ENCODE measurements at places on chromosomes 1 and 21. TPM values are rescaled to one million over a fixed set of nuclear protein-coding genes. Genes with fewer than 3 reads are reported as not detected.
A peak's percentile ranks its signal among the peaks of the same experiment; 100 is the strongest.

The PTPN22 gene
- 38.6 TPM for polyA plus RNA-seq

The SLC2A5 gene
- polyA plus RNA-seq: 22.5 TPM

- H3K27ac ChIP-seq: no peak overlapping the region
- no peak for DNase-seq
Observed at GRCh38 chr1:112761714-112762480, 46.8 kb upstream of the PPM1J start.

GRCh38 chr1:94463056-94463764 lies 45.0 kb downstream of the ABCD3 start:
- no peak overlapping the region for H3K4me3 ChIP-seq
- DNase-seq: no peak
- H3K4me1 ChIP-seq: peaks cover 4% of the 10 kb centered on the region
- no peaks in the 10 kb centered on the region for H3K27me3 ChIP-seq

- no peak overlapping the region for H3K27ac ChIP-seq
- peaks cover 6% of the 10 kb centered on the region for H3K36me3 ChIP-seq
- peaks cover 6% of the 10 kb centered on the region for H3K4me1 ChIP-seq
- no peak for DNase-seq
- no peak overlapping the region for H3K4me3 ChIP-seq
- peaks cover 5% of the 10 kb centered on the region for H3K27me3 ChIP-seq
Observed at GRCh38 chr1:39142401-39143060, 62.0 kb upstream of the MACF1 start.

The ADCY10 gene
- not detected for polyA plus RNA-seq

DNA sequence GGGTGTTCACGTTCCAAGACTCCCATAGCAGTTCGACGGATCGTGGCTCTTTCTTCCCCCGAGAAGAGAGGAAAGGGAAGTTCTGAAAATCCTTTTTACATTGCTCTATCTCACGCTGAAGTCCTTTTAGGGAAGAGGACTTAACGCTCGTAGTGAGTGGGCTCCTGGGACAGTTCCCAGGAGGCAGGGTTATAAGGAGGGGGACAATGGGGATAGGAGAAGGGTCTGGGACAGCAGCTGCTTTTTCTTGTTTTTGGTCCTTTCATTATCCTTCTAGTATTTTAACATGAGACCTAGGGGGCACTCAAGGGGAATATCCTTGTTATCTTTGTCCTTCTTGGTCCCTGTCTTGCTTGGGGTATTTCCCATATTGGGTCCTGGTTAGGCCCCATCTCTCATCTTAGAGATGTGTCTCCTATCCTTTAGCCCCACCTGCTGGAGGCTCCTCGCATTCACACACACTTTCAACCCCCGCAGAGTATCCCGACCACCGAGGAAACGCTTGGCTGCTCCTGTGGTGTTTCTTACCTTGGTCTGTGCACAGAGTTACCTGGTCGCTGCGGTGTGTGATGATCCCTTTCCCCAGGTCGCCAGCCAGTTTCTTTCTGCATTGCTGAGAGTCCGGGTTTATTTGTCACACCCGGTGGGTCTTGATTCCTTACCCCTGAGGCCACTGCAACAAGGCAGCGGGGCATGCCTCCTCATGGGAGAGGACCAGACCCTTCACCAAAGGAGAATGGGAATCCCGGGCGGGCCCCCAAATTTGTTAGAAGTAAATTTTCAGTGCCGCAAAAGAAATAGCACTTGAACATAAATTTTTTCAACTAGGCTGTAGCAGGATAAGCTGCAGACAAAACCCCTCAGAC lies 29.7 kb downstream of the SCCPDH start:
- H3K36me3 ChIP-seq: no peaks in the 10 kb centered on the region
- peak; percentile 51 for DNase-seq
- H3K27ac ChIP-seq: no peak overlapping the region
- H3K4me3 ChIP-seq: no peak overlapping the region
- H3K4me1 ChIP-seq: peaks cover 1% of the 10 kb centered on the region

The INKA2 gene
- 0.86 TPM for polyA plus RNA-seq

The SEC16B gene
- polyA plus RNA-seq: not detected

- peaks cover 22% of the 10 kb centered on the region for H3K27me3 ChIP-seq
- no peak overlapping the region for H3K27ac ChIP-seq
- H3K4me1 ChIP-seq: no peaks in the 10 kb centered on the region
Observed at GRCh38 chr1:47210666-47211065, 20.8 kb upstream of the PDZK1IP1 start.

The DIO1 gene
- not detected for polyA plus RNA-seq

- no peak for DNase-seq
- H3K36me3 ChIP-seq: no peaks in the 10 kb centered on the region
Observed at GRCh38 chr1:215056584-215056983, 26.0 kb upstream of the KCNK2 start.

The NBPF4 gene
- polyA plus RNA-seq: not detected

- H3K27ac ChIP-seq: peak overlapping the region; percentile 79
- H3K36me3 ChIP-seq: no peaks in the 10 kb centered on the region
- H3K4me1 ChIP-seq: peaks cover 34% of the 10 kb centered on the region
- no peak overlapping the region for H3K4me3 ChIP-seq
Observed at GRCh38 chr21:44792702-44793591, 8.7 kb downstream of the UBE2G2 start.

DNA sequence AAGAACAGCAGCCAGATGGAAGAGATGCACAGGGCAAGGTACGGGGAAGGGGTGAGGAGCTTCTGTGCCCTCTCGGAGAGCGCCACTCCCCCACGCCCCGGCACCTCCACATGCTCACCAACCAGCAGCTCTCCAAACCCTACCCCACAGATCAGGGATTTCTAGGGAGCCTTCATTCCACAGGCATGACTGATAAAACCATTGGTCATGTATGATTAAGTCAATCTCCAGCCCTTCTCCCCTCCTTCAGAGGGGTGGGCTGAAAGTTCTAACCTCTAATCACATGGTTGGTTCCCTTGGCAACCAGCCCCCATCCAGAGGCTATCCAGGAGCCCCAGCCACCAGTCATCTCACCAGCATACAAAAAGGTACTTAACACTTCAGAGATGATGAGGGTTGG lies 144.7 kb downstream of the TGFBR3 start:
- no peak overlapping the region for H3K4me3 ChIP-seq
- H3K27ac ChIP-seq: no peak overlapping the region
- H3K4me1 ChIP-seq: no peaks in the 10 kb centered on the region
- H3K27me3 ChIP-seq: no peaks in the 10 kb centered on the region
- DNase-seq: no peak

The LPAR3 gene
- not detected for polyA plus RNA-seq

DNA sequence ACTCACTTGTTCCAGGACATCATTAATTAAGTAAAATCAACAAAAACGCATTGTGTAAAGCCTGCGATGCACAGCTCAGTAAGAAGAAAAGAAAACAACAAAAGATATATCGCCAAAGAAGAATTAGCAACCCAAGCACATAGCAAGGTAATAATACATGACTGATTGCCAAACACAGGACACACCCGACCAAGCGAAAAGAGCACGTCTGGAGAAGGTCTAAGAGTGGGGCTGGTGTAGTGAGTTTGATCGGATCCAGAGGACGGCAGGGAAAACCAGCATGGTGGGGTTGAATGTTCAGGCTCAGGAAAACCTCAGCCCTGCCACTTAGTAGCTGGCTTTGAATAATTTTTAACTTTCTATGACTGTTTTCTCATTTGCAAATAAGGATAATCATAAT lies 69.8 kb downstream of the JAK1 start:
- H3K36me3 ChIP-seq: no peaks in the 10 kb centered on the region
- no peak overlapping the region for H3K27ac ChIP-seq
- no peaks in the 10 kb centered on the region for H3K27me3 ChIP-seq
- no peak overlapping the region for H3K4me3 ChIP-seq
- H3K4me1 ChIP-seq: peaks cover 86% of the 10 kb centered on the region
- DNase-seq: no peak

DNA sequence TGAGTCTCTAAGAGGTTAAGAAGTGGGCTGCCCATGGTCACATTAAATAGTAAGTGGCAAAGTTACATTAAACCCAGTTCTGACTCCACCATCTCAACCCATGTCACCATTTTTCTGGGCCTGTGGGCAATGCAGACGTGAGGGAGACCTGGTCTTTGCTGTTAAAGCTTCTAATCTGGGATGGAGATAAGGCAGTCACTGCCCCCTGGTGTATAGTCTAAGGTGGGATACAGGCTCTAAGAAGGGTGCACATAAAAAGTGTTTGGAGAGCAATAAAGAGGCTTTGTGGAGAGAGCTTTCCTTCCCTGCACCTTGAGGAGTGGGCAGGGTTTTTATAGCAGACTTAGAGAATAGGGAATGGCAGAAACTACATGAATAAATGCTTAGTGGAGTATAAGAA lies 141.3 kb downstream of the ROR1 start:
- H3K27ac ChIP-seq: no peak overlapping the region
- H3K4me3 ChIP-seq: no peak overlapping the region
- DNase-seq: peak; percentile 54
- H3K4me1 ChIP-seq: no peaks in the 10 kb centered on the region
- H3K36me3 ChIP-seq: no peaks in the 10 kb centered on the region

DNA sequence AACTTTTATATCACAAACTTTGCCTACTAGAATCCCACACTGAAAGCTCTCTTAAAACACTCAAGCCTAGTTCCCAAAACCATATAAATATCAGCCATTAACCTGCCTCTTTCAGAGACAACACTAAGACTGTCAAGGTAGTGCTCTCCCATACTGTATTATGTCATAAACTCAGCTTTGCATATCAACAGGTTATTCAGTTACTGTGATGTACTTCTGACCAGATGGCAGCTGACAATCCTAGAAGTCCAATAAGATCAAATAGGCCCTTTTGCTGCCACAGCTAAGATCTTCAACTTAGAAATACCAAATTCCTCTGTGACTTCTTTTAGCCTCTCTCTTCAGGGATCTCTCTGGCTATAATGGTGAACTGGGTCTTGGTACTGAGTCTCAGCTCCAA lies 97.2 kb downstream of the SPATA6 start:
- H3K27me3 ChIP-seq: no peaks in the 10 kb centered on the region
- no peak overlapping the region for H3K4me3 ChIP-seq
- H3K4me1 ChIP-seq: no peaks in the 10 kb centered on the region
- DNase-seq: no peak
- H3K36me3 ChIP-seq: peaks cover 33% of the 10 kb centered on the region
- no peak overlapping the region for H3K27ac ChIP-seq

GRCh38 chr1:36384542-36385409 lies 948 bp downstream of the STK40 start:
- peaks cover 79% of the 10 kb centered on the region for H3K4me1 ChIP-seq
- H3K36me3 ChIP-seq: no peaks in the 10 kb centered on the region
- peak overlapping the region; percentile 97 for H3K27ac ChIP-seq

The HSD3B2 gene
- polyA plus RNA-seq: not detected

The LCE3D gene
- not detected for polyA plus RNA-seq

GRCh38 chr1:19021845-19022244 lies 65.4 kb upstream of the IFFO2 start:
- no peak overlapping the region for H3K27ac ChIP-seq
- no peaks in the 10 kb centered on the region for H3K4me1 ChIP-seq
- no peak for DNase-seq
- H3K4me3 ChIP-seq: no peak overlapping the region
- H3K27me3 ChIP-seq: peaks cover 35% of the 10 kb centered on the region
- peaks cover 4% of the 10 kb centered on the region for H3K36me3 ChIP-seq

The KIF17 gene
- polyA plus RNA-seq: not detected

- H3K27ac ChIP-seq: no peak overlapping the region
- H3K4me3 ChIP-seq: no peak overlapping the region
- H3K36me3 ChIP-seq: no peaks in the 10 kb centered on the region
- no peaks in the 10 kb centered on the region for H3K4me1 ChIP-seq
- no peak for DNase-seq
Observed at GRCh38 chr1:68322837-68323687, 90.7 kb upstream of the WLS start.

The MASP2 gene
- polyA plus RNA-seq: not detected

The HRNR gene
- polyA plus RNA-seq: not detected

DNA sequence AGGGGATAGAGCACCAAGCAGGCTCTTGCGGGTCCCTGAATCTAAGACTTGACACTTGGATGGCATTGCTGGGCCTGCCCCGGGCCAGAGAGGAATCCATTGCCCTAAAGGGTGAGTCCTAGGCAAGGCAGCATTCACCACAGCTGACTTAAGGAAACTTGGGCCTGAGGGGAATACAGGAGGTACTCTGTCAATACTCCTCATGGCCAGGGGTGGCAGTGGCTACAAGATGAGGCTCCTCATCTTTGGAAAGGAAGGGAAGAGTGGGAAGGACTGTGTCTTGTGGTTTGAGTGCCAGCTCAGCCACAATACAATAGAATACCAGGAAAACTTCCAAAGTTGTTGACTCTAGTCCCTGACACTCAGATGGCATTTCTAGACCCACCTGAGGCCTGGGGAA lies 5.1 kb downstream of the KRTAP22-1 start:
- no peak overlapping the region for H3K27ac ChIP-seq
- H3K4me1 ChIP-seq: no peaks in the 10 kb centered on the region
- DNase-seq: no peak
- H3K36me3 ChIP-seq: no peaks in the 10 kb centered on the region
- H3K27me3 ChIP-seq: no peaks in the 10 kb centered on the region

- H3K27me3 ChIP-seq: peaks cover 45% of the 10 kb centered on the region
- H3K4me3 ChIP-seq: no peak overlapping the region
- no peak for DNase-seq
Observed at GRCh38 chr1:29361686-29362085, 125.4 kb downstream of the PTPRU start.

DNA sequence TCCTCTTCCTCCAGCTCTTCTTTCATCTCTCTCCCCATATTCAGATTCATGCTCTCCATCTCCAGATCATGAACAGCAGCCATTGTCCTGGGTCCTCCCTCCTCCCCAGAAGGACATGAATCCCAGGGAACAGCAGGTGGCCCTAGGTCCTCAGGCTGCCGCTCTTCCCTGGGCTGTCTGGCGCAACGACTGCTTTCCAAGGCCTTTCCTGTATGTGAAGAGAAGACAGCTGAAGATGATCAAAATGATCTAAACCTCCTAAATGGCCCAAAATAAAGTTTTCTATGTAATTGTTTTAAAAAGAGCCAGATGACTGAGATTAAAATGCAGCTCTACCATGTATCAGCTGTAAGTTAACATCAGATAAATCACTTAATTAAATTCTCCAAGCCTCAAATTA lies 22.5 kb downstream of the RHBDL2 start:
- no peak overlapping the region for H3K4me3 ChIP-seq
- DNase-seq: no peak
- H3K4me1 ChIP-seq: no peaks in the 10 kb centered on the region
- no peaks in the 10 kb centered on the region for H3K27me3 ChIP-seq

GRCh38 chr1:10975567-10976326 lies 36.7 kb upstream of the TARDBP start:
- no peak for DNase-seq
- no peaks in the 10 kb centered on the region for H3K36me3 ChIP-seq
- H3K27ac ChIP-seq: no peak overlapping the region
- peaks cover 22% of the 10 kb centered on the region for H3K27me3 ChIP-seq

The TMEM52 gene
- not detected for polyA plus RNA-seq

DNA sequence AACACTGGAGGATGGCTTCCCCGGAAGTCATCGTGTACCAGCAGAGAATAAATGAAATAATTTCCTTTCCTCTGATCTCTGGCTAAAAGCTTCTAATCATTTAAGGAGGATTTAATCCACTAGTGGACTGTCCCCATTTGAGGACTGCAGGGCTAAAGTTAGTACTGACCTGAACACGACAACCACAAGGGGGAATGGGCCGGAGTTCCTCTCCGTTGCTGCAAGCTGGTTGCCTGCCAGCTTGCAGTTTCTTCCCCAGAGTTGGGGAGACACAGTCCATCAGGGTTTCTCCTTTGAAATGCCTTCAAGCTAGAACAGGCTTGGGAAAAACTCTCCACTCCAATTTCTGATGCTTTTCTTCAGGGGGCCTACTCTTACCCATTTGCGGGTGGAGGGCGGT lies 35.5 kb upstream of the NPL start:
- no peak overlapping the region for H3K4me3 ChIP-seq
- H3K27me3 ChIP-seq: peaks cover 10% of the 10 kb centered on the region
- no peak overlapping the region for H3K27ac ChIP-seq
- H3K4me1 ChIP-seq: no peaks in the 10 kb centered on the region
- no peak for DNase-seq
